Chondrocyte (in vitro differentiated cells): ENCODE measurements at places on chromosomes 16 and 17. TPM values are rescaled to one million over a fixed set of nuclear protein-coding genes. Genes with fewer than 3 reads are reported as not detected.

Gene CEP95
- 29.2 to 34.0 TPM (median 29.6 TPM) in 3 replicates for total RNA-seq

Gene UNC45B
- total RNA-seq: not detected in 3 replicates

Gene NGFR
- total RNA-seq: 1.7 to 4.4 TPM (median 1.8 TPM) in 3 replicates

Gene SLFN14
- not detected in 3 replicates for total RNA-seq

Gene CDH1
- total RNA-seq: 0.35 to 0.38 TPM in 2 of 3 replicates, not detected in the other

Gene MC1R
- 3.2 to 7.9 TPM (median 4.2 TPM) in 3 replicates for total RNA-seq

Gene NPIPB2
- 5.9 to 11.9 TPM (median 6.2 TPM) in 3 replicates for total RNA-seq

Gene NPIPB8
- 0.49 to 1.4 TPM in 2 of 3 replicates, not detected in the other for total RNA-seq

Gene CETP
- total RNA-seq: not detected in 3 replicates

Gene CORO1A
- 2.2 to 3.0 TPM (median 2.9 TPM) in 3 replicates for total RNA-seq

Gene CRISPLD2
- 1.7 to 12.1 TPM (median 11.7 TPM) in 3 replicates for total RNA-seq

Gene BRICD5
- total RNA-seq: 5.4 to 7.3 TPM (median 6.9 TPM) in 3 replicates

DNA sequence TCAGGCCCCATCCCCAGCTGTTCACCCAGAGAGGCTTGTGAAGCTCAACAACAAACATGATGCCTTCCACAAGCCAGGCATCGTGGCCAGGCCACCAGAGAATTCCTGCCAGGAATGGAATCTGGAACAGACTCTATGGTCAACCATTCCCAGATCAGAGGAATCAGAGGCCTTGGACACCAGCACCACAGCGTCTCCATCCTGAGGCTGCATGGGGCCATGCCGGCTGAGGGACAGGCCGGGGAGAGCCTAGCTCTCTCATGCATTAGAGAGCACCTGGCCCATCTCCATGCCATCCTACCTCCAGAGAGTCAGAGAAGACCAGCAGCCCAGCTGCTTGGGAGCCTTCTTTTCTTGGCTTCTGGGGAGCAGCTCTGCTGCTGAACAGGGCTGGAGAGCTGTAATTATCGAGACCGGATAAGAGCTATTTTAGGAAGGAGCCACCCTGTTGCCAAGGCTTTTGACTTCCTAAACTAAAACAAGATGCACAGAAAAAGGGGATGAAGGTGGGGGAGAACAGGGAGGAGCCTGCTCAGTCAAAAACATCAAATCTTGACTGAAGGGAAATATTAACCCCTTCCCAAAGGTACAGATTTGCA is 24.5 kb upstream of the MTMR4 start:
- peaks cover 5% of the 10 kb centered on the region for H3K27me3 ChIP-seq
- H3K36me3 ChIP-seq: no peaks in the 10 kb centered on the region
- H3K27ac ChIP-seq: no peak overlapping the region
- peaks cover 17% of the 10 kb centered on the region for H3K4me1 ChIP-seq
- no peak overlapping the region for H3K4me3 ChIP-seq
- no peak for DNase-seq

- no peak for DNase-seq
- peak overlapping the region; percentile 99 for H3K27ac ChIP-seq
- H3K4me3 ChIP-seq: peak overlapping the region; percentile 53
- no peaks in the 10 kb centered on the region for H3K27me3 ChIP-seq
- peaks cover 5% of the 10 kb centered on the region for H3K36me3 ChIP-seq
Observed at GRCh38 chr16:86609115-86609514, 30.8 kb downstream of the FOXL1 start.

GRCh38 chr17:54948380-54948779 is 20.1 kb downstream of the COX11 start:
- H3K27me3 ChIP-seq: no peaks in the 10 kb centered on the region
- H3K36me3 ChIP-seq: peaks cover 32% of the 10 kb centered on the region
- H3K27ac ChIP-seq: peak overlapping the region; percentile 75
- no peak overlapping the region for H3K4me3 ChIP-seq
- peaks cover 19% of the 10 kb centered on the region for H3K4me1 ChIP-seq
- no peak for DNase-seq

- H3K36me3 ChIP-seq: no peaks in the 10 kb centered on the region
- H3K4me1 ChIP-seq: no peaks in the 10 kb centered on the region
- DNase-seq: no peak
- H3K4me3 ChIP-seq: no peak overlapping the region
- H3K27me3 ChIP-seq: no peaks in the 10 kb centered on the region
- H3K27ac ChIP-seq: no peak overlapping the region
Observed at GRCh38 chr17:62075308-62075815, 10.3 kb upstream of the MED13 start.

DNA sequence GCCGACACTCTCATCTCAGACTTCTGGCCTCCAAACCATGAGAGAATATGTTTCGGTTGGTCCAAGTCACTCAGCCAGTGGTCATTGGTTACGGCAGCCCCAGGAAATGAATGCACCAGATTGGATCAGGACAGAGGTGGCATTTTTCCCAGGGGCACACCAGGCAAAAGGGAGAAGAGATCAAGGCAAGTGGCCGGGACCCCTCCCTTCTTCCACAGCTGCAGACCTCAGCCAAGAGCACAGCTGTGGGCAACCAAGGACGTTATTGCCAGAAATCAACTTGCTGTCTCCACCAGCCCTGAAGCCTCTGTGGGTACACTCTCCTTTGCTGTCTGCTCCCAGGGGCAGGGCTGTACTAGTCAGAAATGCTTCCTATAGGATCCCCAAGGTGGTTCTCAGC is 20.7 kb downstream of the LRRC75A start:
- peaks cover 3% of the 10 kb centered on the region for H3K27me3 ChIP-seq
- H3K4me3 ChIP-seq: no peak overlapping the region
- no peak for DNase-seq
- H3K36me3 ChIP-seq: no peaks in the 10 kb centered on the region
- H3K27ac ChIP-seq: no peak overlapping the region

- H3K4me1 ChIP-seq: peaks cover 4% of the 10 kb centered on the region
- no peak overlapping the region for H3K27ac ChIP-seq
- DNase-seq: no peak
- peaks cover 10% of the 10 kb centered on the region for H3K27me3 ChIP-seq
- H3K4me3 ChIP-seq: no peak overlapping the region
Observed at GRCh38 chr17:8934346-8934745, 31.2 kb downstream of the PIK3R5 start.

- DNase-seq: no peak
- no peaks in the 10 kb centered on the region for H3K36me3 ChIP-seq
- H3K4me3 ChIP-seq: no peak overlapping the region
- H3K27ac ChIP-seq: no peak overlapping the region
- no peaks in the 10 kb centered on the region for H3K4me1 ChIP-seq
Observed at GRCh38 chr17:70423562-70423961, 254.2 kb downstream of the KCNJ2 start.

- H3K4me3 ChIP-seq: no peak overlapping the region
- no peak overlapping the region for H3K27ac ChIP-seq
- peaks cover 23% of the 10 kb centered on the region for H3K4me1 ChIP-seq
- H3K36me3 ChIP-seq: peaks cover 23% of the 10 kb centered on the region
- H3K27me3 ChIP-seq: no peaks in the 10 kb centered on the region
Observed at GRCh38 chr17:43515656-43516055, 30.5 kb downstream of the ETV4 start.

DNA sequence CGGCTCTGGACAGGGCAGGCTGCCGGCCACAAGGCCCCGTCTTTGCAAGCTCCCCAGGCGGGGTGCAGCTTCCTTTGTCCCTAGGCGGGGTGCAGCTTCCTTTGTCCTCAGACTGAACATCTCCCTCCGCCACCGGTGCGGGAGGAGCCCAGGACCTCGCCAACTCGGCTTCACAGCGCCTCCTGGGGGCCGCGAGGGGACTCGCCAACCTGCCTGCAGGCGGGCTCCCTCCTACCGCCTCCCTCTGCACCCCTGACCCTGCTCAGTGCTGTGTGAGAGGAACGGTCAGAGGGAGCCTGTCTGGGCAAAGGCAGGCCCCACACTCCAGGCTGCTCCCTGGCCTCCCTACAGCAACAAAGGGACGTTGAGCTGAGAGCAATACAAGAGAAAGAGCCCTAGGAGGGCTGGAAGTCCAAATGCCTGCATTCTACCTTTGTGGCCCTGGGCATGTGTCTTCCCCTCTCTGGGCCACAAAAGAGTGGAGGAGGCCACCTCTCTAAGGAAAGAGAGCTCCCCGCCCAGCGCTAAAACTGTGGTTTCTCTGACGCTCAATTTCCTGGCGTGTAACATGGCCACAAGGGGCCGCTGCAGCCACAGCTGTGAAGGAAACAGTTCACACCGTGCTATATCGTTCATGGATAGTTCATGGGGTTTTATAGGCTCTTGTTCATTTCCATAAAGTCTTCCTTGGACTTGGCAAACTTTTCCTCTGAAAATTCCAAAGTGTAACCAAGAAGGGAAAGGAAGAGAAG is 20.9 kb upstream of the KRT19 start:
- H3K4me1 ChIP-seq: peaks cover 42% of the 10 kb centered on the region
- peak overlapping the region; percentile 74 for H3K27ac ChIP-seq
- H3K36me3 ChIP-seq: peaks cover 9% of the 10 kb centered on the region

DNA sequence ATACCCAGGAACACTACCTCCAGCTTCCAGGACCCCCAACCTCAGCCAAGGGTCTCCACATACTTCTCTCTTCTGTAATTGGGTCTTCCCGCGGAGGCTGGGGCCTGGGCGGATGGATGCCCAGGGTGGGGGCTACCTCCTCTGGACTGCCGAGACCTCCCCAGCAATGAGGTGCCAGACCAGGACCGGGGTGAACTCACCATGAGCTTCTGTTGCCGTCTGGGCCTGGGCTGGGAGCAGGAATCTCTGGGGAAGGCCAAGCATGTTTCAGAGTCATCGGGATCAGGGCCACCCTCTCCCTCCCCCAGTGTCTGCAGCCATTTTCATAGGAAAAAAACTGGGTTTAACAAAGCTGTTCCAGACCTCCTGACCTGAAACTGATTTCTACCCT is 10.3 kb upstream of the BAHCC1 start:
- no peak overlapping the region for H3K27ac ChIP-seq
- H3K36me3 ChIP-seq: no peaks in the 10 kb centered on the region
- H3K27me3 ChIP-seq: no peaks in the 10 kb centered on the region
- peaks cover 22% of the 10 kb centered on the region for H3K4me1 ChIP-seq
- H3K4me3 ChIP-seq: no peak overlapping the region
- DNase-seq: no peak

DNA sequence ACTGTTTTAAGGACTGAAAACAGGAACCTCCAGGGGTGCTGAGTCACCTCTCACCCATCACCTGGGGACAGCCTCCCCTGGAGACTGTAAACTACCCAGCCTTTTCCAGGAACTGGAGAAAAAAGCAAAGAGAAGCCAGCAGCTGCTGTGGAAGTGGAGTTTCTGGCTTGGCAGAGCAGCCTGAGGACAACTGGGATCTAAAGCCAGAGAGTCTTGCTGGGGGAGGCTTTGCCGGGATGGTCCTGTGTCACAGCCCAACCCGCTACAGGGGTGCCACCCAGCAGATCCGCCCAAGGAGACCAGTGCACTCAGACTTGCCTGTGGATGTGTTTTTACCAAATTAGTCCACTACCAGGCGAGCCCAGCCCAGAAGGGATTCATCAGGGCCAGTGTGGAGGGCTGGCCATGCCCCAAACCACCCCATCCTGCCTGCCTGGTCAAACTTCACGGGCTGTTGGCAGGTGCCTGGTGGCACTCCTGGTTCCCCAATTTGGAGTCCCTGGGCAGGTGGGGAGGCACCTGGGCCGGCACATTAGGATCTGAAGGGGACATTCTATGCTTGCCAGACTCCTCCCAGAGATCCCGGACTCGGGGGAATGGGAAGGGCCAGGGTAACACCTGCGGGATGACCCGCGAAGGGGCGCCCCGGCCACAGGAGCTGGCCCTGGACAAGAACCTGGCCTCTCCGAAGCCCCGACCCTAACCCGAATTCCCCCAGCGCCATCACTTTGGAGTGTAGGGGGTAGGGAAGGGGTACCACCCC is 771 bp downstream of the MSRB1 start:
- H3K4me3 ChIP-seq: peak overlapping the region; percentile 85
- peaks cover 20% of the 10 kb centered on the region for H3K4me1 ChIP-seq
- H3K27me3 ChIP-seq: no peaks in the 10 kb centered on the region
- peaks cover 7% of the 10 kb centered on the region for H3K36me3 ChIP-seq
- H3K27ac ChIP-seq: peak overlapping the region; percentile 66
- peak; percentile 89 for DNase-seq

DNA sequence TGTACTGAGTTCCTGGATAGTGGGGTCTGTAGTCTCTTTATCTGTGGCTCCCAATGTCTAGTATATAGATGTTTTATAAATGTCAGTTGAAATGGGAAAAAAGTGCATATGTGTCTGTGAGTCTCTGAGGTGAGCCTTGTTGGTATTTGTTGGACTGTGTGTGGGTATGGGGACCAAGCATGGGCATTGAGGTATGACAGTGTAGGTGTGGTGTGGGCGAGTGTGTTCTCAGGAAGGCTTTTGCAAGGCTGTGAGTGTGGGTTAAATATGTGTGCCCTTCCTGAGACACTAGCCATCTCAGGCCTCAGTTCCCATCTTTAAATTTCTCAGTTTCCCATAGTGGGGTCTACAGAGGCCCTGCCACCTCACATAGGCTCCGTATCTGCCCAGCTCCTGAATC is 440.2 kb upstream of the CCL2 start:
- no peaks in the 10 kb centered on the region for H3K27me3 ChIP-seq
- no peaks in the 10 kb centered on the region for H3K36me3 ChIP-seq
- no peak overlapping the region for H3K4me3 ChIP-seq
- DNase-seq: no peak
- H3K4me1 ChIP-seq: no peaks in the 10 kb centered on the region
